Substantia nigra (tissue), 51 donors: ENCODE measurements at places on chromosomes 7 and 10.

DNA sequence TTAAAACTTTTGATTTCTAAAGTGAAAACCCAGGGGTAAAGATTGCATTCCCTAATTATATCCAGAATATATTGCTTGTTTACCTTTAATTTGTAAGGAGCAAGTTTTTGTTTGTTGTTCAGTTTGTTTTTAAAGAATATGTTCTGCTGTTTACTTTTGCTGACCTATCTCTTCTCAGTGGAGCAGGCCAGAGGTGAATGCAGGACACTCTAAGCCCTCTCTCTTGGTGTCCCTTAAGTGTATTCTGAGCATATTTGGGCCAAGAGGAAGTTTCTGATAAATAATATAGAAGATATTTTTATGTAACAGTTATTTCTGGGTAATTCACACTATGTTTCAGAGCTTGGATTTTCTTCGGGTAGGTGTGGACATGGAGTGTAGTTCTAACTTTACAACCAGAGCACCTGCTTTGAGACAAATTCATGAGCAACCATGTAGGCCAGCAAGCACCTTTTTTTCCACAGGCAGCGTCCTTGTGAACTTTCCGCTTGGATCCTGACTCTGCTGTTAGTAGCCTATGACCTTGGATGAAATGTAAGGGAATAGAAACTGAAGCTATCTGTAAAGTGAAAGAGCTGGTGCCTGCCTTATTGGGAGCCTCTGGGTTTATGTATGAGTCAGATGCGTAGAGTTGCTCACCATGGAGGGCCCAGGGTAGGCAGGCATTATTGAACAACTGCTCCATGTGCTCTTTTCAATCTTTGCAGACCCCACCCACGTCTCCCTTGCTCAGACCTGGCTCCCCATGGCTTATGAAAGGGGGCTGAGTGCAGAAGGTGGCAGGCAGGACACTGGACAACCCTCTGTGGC, 16.1 kb downstream of the OGDH start:
- DNase-seq: no peak

- no peak for DNase-seq
These were observed 15.8 kb upstream of the GNA12 start for GRCh38 chr7:2859952-2860351.

DNA sequence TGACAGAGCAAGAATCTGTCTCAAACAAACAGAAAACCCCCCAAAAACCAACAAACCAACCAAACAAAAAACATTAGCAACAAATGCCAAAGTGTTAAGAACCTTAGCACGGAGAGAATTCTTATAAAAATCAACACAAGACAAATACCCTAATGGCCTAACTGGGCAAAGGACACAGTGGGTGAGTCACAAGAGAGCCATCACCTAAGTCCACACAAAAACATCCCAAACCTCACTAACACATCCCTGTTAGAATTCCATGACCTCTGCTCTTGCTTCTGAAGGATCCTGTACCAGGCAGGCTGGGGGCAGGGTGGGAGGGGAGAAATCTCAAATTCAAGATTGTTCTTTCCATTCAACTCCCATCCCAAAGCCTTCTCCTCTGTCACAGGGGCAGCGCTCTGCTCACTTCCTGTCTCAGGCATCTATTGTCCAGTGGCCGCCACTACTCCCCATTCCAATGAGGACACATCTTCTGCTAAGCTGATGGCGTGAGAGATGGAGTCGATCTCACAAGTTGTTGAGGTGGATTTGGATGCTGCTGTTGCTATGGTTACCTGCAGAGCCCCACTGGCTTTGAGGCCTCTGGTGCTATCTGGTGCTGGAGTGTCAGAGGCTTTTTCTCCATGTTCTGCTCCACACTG, 9.2 kb downstream of the IL15RA start:
- DNase-seq: no peak

DNA sequence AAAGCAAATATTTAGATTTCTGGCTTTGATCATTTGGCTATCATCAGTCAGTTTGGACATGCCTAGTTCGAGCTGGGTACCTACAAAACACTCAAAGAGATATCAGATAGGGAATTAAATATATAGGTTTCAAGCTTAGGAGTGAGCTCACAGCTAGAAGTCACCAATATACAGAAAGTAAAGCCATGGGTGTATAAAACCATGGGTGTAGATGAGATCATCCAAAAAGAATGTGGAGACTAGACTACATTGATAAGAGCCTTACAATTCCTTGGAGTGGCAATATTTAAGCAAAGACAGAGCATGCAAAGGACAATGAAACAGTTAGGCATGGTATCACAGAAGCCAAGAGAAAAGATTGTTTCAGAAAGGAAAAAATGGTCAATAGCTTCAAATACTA, 7.2 kb upstream of the RALA start:
- no peak for DNase-seq

- DNase-seq: no peak
These were observed 141.6 kb upstream of the NPS start for GRCh38 chr10:127407551-127407950.

DNA sequence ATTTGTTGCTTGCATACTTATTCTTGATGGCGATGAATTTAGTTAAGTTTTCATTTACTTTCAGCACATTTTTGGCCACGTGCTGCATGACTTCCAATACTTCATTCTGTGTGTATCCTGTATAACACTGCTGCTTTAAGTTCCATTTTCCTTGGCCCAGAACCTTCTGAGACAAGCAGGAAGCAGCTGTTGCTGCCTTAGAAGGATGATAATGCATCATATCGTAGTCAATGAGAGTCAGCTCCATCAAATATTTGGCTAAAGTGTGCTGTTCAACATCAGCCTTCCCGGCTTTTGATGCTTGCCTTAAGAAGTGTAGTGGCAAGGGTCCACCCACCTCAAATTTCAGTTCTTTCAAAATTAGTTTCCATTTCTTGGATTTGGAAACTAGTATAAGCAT, 59.2 kb upstream of the GLCCI1 start:
- DNase-seq: no peak

DNA sequence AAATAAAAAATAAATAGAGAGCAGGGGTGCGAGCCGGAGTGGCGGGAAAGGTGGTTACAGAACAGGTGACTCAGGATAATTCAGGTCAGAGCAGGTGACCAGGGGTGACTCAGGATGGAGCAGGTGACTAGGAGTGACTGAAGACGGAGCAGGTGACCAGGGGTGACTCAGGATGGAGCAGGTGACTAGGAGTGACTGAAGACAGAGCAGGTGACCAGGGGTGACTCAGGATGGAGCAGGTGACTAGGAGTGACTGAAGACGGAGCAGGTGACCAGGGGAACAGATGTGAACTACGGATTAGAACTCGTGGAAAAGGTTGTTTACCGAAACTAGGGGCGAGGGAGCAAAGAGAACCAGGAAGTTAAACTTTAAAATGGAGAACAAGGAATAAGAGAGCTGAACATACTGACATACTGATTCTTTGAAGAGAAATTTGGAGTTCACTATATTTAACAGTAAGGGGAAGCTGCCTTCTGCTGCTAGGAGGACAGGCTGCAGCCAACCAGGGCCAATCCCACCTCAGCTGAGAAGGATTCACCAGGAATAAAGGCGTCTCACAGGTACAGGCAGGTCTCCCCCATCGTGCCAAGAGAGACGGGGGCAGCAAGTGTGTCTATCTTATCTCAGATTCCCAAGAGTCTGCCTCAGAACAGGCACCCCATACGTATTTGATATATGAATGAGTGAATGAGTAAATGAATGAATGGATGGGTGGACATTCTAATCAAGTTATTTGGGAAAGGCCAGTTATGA, 101.3 kb downstream of the CPXM2 start:
- no peak for DNase-seq

DNA sequence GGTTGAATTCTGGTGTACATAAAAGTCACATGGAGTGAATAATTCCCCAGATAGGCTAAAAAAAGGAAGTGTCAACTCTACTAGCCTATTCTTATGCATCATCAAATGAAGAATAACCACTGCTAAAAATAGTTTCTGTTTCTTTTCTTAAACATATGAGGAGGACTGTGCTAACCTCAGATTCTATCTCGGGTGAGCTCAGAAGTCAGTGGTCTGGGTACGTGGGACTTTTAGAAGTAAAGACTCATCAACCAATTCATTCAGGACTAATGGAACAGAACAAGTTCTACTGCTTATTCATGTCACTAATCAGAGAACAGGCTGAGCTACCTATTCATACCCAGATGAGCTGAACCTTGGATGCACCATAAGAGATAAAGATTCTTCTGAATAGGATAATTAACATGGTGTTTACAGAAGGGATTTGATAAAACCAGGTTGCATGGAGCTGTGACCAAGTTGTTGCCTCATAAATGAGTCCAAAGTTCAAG, 9.5 kb upstream of the ASAH2 start:
- DNase-seq: no peak

DNA sequence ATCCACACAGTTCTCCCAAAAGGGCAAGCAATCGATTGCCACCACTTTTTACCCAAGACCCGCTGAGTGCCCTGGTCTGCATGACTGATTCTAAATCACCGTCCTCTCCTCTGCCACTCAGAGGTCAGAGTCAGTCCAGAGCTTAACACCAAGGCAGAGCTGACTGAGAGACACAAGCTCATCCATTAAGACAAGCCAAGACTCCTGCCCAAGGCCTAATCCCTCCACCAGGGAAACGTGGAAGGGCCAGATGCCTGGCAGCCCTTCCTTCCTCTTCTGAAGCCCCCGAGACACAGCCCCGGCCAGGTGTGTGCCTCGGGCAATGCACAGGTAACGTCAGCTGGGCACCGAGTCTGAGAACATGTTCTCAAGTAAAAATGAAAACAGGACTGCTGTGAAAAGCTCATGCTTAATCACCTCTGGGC, 51.7 kb downstream of the DIP2C start:
- DNase-seq: no peak

GRCh38 chr10:62689712-62690111, 114.8 kb upstream of the ADO start:
- no peak for DNase-seq

- DNase-seq: no peak
These were observed 953.3 kb downstream of the XPNPEP1 start for GRCh38 chr10:108970016-108970415.

DNA sequence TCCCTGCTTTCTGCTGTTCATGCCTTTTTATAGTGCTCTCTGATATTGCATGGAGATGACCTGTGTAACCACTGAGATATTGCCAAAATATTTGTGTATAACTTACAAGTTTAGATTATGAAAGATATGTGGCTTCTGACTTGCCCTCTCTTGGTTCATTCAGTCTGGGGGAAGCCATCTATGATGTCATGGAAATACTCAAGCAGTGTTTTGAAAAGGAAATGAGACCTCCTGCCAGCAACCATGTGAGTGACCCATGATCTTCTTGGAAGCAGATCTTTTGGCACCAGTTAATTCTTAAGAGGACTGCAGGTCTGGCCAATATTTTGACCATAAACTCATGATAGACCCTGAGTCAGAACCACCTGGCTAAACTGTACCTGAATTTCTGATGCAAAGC, 183.0 kb downstream of the THSD7A start:
- no peak for DNase-seq

DNA sequence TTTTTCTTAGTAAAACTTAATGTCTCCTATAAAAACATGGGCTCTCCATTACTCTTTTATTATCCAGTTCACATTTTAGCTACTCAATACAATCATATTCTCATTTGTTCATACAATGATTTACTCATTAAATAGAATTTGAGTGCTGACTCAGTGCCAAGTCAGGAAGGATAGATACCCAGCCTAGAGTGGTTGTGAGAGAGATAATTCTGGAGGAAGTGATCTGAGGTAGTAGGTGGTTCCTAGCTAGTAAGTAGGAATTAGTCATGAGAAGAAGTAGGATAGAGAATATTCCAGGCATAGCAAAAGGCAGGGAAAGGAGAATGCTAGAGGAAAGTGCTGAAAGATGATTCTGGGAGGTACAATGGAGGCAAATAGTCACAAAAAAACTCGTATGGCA, 133.5 kb upstream of the MBL2 start:
- DNase-seq: no peak

DNA sequence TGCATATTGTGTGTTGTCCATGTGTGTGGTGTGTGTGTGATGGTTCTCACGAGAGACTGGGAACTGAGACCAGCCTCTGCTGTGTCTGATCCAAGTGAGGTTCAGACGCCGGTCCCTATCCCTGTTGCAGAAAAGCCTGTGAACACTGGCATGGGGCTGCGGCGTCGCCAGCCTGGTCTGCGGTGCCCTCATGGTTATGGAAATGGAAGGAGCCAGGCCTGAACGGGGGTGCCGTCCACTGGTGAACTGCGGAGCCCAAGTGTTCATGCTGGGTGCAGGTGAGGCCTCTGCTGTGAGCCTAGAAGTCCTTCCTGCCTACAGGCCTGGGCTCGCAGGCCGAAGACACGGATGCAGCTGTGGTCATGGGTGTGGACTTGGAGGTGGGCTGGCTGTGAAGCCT, 18.7 kb upstream of the NCAPG2 start:
- no peak for DNase-seq

DNA sequence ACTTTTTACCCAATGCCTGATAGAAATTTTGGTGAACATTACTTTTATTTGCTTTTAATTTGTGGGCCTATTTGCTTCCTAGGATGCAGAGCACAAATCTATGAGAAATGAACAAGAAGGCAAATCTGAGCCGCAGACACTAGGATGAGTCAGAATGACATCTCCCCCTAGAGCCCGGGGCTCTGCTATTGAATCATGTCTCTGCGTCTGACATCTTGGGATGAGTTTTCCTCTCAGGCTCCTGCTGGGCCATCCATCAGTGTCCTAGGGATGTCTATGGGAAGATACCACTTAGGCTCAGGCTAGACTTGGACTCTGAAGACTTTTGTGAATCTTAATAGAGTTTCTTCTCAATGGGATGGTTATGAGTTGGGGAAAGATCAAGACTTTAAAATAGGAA, 157.3 kb upstream of the MTPN start:
- DNase-seq: no peak

DNA sequence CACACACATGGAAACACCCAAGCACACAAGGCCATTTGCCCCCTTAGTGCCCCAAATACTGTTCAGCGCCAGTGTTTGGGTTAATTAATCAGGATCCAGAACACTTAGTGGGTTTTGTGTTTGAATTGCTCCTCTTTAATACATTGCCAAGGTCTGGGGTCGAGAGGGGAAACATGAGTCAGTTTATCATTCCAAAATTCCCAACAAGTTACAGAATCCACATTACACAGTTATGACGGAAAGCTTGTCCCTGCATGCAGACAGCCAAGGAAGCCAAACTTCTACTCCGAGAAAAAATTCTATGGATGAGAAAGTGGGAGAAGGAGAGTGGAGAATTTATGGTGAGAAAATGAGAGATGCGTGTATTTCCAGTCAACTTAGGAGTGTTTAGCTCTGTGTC, 189.0 kb downstream of the NPSR1 start:
- no peak for DNase-seq

DNA sequence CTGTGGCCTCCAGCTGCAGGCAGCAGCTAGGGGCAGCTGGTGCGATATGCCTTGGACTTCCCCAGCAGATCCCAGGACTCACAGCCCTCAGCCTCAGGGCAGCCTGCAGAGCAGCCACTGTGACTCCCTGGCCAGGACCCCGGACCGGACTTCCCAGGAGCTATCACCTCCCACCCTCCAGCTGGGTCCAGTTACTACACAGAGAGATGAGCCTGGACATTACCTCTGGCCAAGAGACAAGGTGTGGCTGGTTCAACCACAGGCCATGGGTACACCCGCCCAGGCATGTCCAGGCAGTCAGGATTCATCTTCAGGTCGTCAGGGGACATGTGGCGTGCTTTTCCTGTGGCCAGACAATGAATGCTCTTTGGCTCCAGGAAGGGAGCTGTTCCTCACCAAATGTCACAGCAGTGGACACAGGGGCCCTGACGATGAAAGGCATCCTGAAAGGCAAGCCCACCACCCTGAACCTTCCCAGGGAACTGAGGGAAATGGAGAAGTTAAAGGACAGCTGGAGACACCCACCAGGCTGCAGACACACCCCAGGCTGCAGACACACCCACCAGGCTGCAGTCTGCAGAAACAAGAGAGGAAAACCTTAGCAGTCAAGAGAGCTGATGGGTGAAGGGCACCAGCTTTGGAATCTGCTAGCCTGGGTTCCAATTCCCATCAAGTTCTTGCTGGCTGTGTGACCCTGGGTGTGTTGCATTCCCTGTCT, 25.8 kb upstream of the NANOS1 start:
- no peak for DNase-seq
